ENCODE measurements at places on chromosomes 7 and 10.

GRCh38 chr10:61894133-61894532, 7.4 kb upstream of the ARID5B start:
- no peak for DNase-seq

- DNase-seq, result no peak
Observed at GRCh38 chr7:88366845-88367244, 60.2 kb upstream of the STEAP4 start.

DNA sequence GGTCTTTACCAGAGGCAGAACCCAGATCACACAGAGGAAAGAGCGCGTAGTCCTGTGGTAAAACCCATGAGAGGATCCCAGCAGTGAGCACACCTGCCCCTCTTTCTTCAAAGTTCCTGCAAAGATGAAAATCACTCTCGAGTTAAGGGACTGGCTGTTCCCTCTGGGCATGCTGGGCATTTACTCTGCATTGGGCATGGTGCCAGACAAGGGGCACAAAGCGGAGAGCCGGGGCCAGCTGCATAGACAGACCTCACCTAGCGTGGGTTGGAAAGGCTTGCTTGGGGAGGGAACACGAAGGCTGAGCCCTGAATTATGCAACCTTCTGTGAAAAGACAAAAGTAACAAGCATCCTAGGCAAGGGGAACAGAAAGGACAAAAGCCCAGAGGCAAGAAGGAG, 120.0 kb upstream of the TCERG1L start:
- DNase-seq, result no peak

- DNase-seq, result no peak
Observed at GRCh38 chr10:63140077-63140476, 6.9 kb downstream of the NRBF2 start.

DNA sequence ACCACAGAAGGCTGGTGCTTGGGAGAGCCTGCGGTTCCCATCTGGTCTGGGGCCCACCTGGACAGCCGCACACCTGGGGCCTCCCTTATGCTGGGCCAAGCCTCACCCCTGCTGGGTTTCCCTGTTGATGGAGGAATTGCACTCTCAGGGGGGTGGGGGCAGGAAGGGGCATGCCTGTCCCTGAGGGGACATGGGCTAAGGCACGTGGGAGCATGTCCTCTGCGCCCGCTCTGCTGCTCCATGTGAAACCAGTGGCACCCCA, 43.4 kb downstream of the OAT start:
- DNase-seq, result no peak

DNA sequence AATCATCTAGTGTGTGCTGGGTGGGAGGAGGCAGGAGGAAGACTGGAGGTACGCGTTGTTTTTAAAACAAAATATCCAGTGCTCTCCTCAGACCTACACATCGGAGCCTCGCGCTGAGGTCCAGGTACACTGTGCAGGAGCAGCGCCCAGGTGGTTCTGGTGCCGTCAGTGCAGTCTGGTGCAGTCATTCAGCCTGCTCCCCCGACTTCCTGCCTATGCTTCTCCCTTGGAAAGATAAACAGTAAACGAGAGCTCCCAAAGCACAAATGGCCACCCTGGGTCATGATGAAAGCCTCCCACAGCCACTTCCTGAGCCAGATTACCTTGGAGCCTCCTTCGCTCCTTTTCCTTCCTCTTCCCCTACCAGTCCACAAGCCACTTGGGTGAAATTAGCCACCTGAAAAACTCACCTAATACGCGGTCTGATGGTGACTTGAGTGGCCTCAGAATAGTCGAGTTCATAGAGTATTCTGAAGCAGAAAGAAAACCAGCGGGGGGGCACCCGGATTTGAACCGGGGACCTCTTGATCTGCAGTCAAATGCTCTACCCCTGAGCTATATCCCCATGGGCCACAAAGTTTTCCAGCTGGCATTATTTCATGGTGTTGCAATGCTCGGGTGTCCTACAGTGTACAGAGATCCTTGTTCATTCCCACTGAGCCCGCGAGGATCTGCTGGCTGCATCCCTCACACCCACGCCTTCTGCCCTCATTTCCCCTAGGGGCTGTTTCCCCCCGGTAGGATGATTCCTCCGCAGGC, 82.5 kb downstream of the ZNF467 start:
- no peak for DNase-seq

- DNase-seq, result no peak
Observed at GRCh38 chr10:95334805-95335144, 44.0 kb upstream of the PDLIM1 start.

GRCh38 chr7:113652501-113652900, 266.3 kb downstream of the PPP1R3A start:
- DNase-seq, result no peak

DNA sequence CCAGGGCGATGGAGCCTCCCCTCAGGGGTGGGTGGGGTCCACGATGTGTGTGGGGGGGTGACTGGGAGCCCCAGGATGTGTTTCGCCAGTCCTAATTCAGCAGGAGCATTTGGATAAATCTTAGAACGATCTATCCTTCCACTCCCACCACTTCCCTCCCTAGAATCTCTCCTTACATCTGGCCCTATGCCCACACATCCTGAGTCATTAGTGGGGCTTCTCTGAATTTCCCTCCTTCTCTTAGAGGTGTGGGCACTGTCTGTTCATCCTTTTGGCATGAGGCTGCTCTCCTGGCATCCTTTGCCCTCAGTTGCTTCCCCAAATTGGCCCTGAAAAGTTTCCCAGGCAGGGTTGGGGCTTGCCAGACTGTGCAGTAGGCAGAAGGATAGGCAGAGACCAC, 1.6 kb downstream of the GHRHR start:
- no peak for DNase-seq

DNA sequence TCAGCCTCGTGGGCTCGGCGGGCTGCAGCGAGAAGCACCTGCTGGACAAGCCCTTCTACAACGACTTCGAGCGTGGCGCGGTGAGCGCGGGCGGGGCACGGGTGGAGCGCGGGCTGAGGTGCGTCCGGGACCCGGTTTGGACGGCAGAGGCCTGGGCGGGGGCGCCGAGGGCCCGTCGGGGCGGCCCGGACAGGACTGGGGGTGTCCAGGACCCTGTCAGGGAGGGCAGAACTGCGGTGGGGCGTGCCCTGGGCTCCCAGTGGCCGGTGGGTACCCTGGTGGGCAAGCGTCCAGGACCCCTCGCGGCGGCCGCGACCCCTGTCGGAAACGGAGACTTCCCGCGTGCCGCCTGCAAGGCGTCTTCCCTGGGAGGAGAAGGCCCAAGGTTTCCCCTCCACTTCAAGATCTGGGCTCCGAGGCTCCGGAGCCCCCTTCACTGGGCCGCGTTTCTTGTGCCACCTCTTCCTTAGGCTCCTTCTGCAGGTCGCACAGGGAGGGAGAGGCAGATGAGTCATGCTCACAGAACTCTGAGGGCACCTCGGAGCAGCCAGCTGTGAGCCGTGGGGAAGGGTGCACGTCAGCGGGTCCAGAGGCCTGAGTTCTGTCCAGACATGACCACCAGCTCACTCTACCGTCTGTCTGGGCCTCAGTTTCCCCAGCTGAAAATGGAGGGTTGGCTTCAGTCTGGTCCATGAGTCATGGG, 485 bp downstream of the ALOX5 start:
- no peak for DNase-seq

- DNase-seq, result peak; percentile 36
Observed at GRCh38 chr7:2405601-2406345, 2.4 kb downstream of the CHST12 start.

GRCh38 chr7:24836084-24836483, 78.8 kb upstream of the GSDME start:
- no peak for DNase-seq

DNA sequence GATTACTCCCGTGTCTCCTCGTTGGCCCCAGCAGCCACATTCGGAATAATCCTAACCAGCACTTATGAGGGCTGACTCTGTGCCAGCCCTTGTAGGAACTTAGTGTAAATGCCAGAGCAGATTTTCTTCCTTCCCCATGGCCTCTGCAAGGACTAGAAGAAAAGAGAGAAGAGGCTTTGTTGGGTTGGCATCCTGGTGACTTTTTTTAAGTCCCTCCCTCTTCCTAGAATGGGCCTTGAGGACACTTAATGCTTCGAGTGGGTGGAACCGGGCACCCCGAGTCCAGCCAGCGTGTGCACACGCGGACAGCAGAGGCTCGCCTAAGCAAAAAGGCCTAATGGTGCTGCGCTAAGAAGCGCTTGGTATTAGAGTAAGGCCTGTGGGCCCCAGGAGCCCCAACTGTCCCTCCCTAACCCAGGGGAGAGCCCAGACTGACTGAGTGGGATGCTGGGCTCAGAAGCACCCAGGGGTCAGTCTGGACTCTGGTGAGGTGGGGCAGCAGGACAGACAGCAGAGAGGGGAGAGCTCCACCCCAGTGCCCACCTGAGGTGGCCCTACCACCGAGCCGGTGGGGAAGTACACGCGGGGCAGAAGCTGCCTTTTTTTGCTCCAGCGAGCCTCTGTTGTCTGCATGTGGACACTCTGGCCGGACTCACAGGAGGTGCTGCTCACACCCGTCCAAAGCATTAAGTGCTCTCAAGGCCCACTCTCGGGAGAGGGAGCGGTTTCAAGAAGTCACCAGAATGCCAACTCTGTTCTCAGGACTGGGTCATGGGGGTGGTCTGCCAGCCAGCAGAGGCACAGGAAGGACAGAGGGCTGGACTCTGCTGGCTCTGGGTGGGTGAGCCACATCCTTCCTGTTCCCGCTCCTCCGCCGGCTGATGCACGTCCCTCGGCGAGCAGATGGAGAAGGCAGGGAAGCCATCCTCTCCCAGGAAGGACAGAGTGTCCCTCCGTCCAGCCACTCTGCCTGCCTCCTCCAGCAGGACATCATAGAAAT, 12.5 kb downstream of the ITPRIP start:
- no peak for DNase-seq

DNA sequence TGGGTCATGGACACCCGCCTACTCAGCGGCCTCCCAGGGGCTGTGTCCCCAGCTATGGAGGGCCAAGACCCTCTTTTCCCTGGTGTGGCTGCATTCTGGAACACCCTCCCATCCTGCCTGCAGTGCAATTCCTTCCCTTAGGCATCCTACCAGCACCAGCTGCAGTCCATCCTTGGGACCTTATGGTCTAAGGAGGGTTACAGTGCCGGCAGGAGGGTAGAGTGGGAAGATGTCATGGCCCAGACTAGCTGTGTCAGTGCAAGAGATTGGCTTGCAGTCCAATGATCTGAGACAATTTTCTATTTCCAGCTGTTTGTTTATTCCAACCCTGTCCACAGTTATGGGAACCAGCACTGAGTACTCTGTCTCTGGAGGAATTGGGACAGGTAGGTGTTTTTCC, 92.4 kb downstream of the WDFY4 start:
- DNase-seq, result no peak

DNA sequence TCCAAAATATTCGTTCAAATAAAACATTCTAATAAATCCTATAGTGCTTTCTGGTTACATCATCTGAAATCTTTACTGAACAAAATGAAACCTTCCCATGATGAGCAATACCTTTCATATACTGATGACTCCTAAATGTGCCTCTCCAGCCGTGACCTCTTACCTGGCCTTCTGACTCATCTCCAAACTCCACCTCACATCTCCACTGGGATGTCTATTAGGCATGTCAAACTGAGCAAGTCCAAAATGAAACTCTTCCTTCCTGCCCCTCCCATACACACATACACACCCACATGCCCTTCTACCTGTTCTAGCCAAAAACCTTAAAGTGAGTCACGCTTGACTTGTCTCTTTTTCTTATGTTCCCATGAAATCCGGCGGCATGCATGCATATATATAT, 22.9 kb downstream of the GSAP start:
- no peak for DNase-seq

- DNase-seq, result no peak
Observed at GRCh38 chr7:22972207-22972606, 41.7 kb downstream of the HYCC1 start.

DNA sequence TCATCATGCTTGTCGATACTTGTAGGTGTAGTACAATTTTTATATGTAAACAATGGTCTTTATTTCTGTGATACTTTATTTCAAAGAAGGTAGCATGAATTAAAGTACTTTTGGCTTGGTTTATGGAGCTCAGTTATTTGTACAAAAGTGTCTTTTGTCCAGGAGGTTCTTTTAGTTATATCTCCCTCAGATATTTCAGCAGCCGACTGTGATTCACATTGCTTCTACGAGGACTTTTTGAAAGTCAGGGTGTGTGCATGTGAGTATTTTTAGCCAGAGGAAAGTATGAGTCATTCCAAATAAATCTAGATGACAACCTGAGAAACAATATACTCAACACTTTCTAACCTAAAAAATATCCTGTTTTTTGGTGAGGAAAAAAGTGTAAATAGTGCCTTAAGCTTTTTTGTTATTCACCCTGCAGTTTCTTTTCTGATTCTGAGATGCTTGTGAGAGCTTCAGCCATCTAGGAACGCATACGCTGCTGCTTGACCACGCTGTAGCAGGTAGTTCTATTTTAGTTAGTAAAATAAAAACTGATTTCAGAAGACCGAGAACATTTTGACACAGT, 595 bp upstream of the SUN1 start:
- DNase-seq, result no peak

- DNase-seq, result no peak
Observed at GRCh38 chr10:118753331-118754228, 1.2 kb downstream of the CACUL1 start.

- DNase-seq, result no peak
Observed at GRCh38 chr7:135235841-135236240, 2.2 kb downstream of the STRA8 start.

GRCh38 chr10:99330347-99330924, 1.3 kb downstream of the CNNM1 start:
- no peak for DNase-seq

- no peak for DNase-seq
Observed at GRCh38 chr10:50335397-50335796, 84.1 kb upstream of the ASAH2 start.

DNA sequence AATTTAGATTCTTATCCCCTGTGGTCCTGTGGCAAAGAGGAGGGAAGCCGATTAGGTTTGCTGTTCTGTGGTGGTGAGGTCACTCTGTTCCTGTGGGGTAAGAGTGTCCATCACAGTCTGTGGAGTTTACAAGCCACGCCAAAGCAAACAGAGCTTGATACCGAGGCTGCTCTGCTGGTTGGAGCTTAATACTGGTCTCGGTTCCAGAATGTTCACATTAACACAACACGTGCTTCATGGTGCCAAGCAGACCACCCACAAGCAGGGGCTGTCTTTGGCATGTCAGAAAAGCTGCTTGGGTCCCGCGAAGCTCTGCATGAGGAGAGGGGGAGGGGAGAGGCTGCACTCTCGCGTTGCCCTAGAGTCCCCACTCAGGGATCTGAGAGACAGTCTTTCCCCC, 47.5 kb downstream of the DNAJB6 start:
- DNase-seq, result no peak

DNA sequence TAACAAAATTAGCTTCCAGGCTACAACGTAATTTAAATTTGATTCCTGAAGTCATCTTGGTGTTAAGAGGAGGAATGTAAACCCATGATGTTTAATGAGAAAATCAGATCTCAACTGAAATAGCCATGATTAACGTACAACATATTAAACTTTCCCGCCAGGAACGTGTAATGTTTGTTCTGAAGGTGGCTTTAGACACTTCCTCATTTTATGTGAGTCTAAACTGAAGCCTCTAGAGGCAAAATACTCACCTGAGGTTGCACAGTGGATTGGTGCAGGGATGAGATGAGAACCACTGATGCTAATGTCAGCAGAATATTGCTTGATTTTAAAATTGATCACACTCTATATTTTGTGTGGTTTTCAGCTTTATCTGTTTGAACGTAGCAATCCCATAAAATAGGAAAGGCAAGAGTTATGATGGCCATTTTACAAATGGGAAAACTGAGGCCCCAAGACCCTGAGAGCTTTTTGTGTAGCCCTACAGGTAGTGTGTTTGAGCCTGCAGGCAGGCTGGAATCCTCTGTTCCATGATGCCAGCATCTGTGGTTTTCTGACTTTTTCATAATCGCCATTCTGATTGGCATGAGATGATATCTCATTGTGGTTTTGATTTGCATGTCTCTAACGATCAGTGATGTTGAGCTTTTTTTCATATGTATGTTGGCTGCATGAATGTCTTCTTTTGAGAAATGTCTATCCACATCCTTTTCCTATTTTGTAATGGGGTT, 243.7 kb upstream of the BMPER start:
- DNase-seq, result no peak
